ENCODE measurements at places on chromosomes 12 and 14. TPM values are rescaled to one million over a fixed set of nuclear protein-coding genes. Genes with fewer than 3 reads are reported as not detected.
A peak's percentile ranks its signal among the peaks of the same experiment; 100 is the strongest.

Gene LALBA
- not detected for total RNA-seq

Gene DPY19L2
- total RNA-seq: 9.2 TPM

Gene ABHD12B
- total RNA-seq: not detected

Gene UNG
- 79.2 TPM for total RNA-seq

Gene CFAP251
- 3.8 TPM for total RNA-seq

Gene PNP
- 94.9 TPM for total RNA-seq

Gene SUPT16H
- 81.9 TPM for total RNA-seq

Gene RNASE11
- total RNA-seq: not detected

Gene TMEM119
- not detected for total RNA-seq

Gene VRTN
- total RNA-seq: not detected

Gene KIF21A
- 28.7 TPM for total RNA-seq

Gene KRT77
- total RNA-seq: not detected

Gene DDN
- total RNA-seq: 0.12 TPM

Gene AQP5
- total RNA-seq: 51.9 TPM

Gene ASCL4
- not detected for total RNA-seq

Gene PLEKHG7
- total RNA-seq: 2.5 TPM

Gene DHRS2
- total RNA-seq: 3.0 TPM

DNA sequence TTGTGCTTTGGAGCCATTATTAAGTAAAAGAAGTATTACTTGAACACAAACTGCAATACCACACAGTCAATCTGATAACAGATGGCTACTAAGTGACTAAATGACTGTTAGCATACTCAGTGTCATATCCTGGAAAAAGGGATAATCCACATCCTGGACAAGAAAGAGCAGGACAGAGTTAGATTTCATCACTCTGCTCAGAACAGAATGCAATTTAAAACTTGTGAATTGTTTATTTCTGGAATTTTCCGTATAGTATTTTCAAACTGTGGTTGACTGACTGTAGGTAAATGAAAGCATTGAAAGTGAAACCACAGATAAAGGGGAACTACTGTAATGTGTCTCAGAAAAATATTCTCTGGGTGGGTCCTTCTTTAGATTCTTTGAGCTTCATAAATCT lies 458.8 kb downstream of the TMEM117 start:
- no peak for DNase-seq
- no peaks in the 10 kb centered on the region for H3K36me3 ChIP-seq

GRCh38 chr14:49766839-49767238 lies 1.1 kb upstream of the KLHDC2 start:
- H3K36me3 ChIP-seq: peaks cover 44% of the 10 kb centered on the region
- no peaks in the 10 kb centered on the region for H3K27me3 ChIP-seq
- DNase-seq: peak; percentile 3
- H3K27ac ChIP-seq: peak overlapping the region; percentile 78
- H3K4me1 ChIP-seq: peaks cover 28% of the 10 kb centered on the region
- H3K4me3 ChIP-seq: peak overlapping the region; percentile 85

- no peak overlapping the region for H3K27ac ChIP-seq
- no peaks in the 10 kb centered on the region for H3K27me3 ChIP-seq
- H3K36me3 ChIP-seq: no peaks in the 10 kb centered on the region
- H3K4me3 ChIP-seq: no peak overlapping the region
- peaks cover 9% of the 10 kb centered on the region for H3K4me1 ChIP-seq
These were observed 171.7 kb upstream of the RTL1 start for GRCh38 chr14:101075025-101075800.

- no peak for DNase-seq
- no peak overlapping the region for H3K4me3 ChIP-seq
- H3K27me3 ChIP-seq: no peaks in the 10 kb centered on the region
- H3K4me1 ChIP-seq: peaks cover 10% of the 10 kb centered on the region
- H3K36me3 ChIP-seq: no peaks in the 10 kb centered on the region
These were observed 71.2 kb downstream of the CDK17 start for GRCh38 chr12:96329018-96329417.

DNA sequence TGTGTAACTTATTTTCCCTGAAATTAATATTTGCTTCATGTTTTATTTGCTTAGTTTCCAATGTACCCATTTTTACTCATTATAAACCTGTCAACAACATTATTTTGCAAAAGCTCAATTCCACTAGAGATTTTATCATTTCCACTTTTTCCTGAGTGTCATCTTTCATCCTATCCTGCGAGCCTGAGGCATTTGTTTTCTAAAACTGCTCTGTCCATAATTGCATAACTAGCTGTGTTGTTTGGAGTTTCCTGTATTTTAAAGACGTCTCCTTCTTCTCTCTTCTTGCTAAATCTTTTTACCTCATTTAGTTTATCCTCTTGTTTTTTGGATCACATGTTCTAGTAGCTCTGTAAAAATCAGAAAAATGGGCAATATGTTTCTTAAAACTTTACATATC lies 332.7 kb upstream of the NOVA1 start:
- no peaks in the 10 kb centered on the region for H3K36me3 ChIP-seq
- H3K4me1 ChIP-seq: no peaks in the 10 kb centered on the region
- no peaks in the 10 kb centered on the region for H3K27me3 ChIP-seq

GRCh38 chr12:52846356-52846970 lies 2.3 kb downstream of the KRT78 start:
- DNase-seq: no peak
- H3K27me3 ChIP-seq: no peaks in the 10 kb centered on the region
- H3K27ac ChIP-seq: no peak overlapping the region

GRCh38 chr12:70756791-70757190 lies 119.6 kb upstream of the PTPRB start:
- H3K4me1 ChIP-seq: peaks cover 27% of the 10 kb centered on the region
- DNase-seq: no peak
- peak overlapping the region; percentile 49 for H3K4me3 ChIP-seq
- H3K27me3 ChIP-seq: no peaks in the 10 kb centered on the region
- peak overlapping the region; percentile 88 for H3K27ac ChIP-seq
- peaks cover 39% of the 10 kb centered on the region for H3K36me3 ChIP-seq

DNA sequence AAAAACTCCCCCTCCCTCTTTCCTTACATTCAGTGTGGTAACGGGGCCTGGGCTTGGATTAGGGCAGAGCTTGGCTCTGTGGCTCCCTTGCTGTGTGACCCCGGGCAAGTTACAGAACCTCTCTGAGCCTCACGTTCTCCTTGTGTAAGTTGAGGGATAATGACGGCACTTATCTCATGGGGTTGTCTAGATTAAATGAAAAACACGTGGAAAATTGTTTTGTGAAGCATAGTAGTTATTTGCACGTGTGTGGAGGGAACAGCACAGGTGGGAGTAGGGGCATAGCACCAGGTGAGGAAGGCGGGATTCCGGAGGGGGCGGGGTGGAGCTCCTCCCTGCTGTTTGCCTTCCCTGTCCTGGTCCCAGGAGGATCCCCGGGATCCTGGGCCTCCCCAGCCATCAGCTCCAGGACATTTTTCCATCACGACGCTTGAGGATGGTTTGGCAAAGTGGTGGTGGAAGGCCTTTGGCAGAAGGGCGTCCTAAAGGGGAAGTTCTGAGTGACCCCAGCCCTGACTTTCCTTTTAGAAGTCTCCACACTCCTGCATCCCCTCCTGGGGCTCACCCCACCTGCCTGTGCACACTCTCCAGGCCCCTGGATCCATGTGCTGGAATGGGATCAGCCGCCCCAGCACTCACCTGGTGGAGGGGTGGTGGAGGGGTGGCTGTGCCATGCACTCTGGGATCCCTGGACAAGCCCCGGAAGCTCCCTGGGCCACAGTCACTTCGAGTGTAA lies 22.7 kb downstream of the LRTM2 start:
- H3K27ac ChIP-seq: no peak overlapping the region
- H3K4me3 ChIP-seq: no peak overlapping the region
- peaks cover 100% of the 10 kb centered on the region for H3K27me3 ChIP-seq
- no peaks in the 10 kb centered on the region for H3K4me1 ChIP-seq
- H3K36me3 ChIP-seq: no peaks in the 10 kb centered on the region

DNA sequence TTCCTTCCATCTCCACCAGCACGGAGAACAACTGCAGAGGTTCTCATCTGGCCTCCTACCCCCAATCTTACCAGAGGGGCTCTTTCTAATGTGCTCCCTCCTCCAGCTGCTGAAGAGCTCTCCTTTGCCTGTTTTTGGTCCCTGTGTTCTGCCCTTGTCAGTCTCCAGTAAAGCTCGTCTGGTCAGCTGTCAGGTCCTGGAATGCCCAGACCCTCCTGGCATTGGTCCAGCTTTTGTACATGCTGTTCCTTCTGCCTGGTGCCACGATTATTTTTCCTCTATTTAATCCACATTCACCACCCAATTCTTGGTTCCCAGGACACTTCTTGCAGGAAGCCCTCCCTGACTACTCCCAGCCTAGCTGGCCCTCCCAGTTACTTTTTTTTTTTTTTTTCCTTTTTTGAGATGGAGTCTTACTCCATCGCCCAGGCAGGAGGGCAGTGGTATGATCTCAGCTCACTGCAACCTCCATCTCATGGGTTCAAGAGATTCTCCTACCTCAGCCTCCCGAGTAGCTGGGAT lies 6.5 kb downstream of the SLC8B1 start:
- H3K36me3 ChIP-seq: peaks cover 15% of the 10 kb centered on the region
- DNase-seq: no peak
- H3K4me3 ChIP-seq: no peak overlapping the region
- H3K27me3 ChIP-seq: no peaks in the 10 kb centered on the region
- H3K4me1 ChIP-seq: peaks cover 8% of the 10 kb centered on the region
- no peak overlapping the region for H3K27ac ChIP-seq

DNA sequence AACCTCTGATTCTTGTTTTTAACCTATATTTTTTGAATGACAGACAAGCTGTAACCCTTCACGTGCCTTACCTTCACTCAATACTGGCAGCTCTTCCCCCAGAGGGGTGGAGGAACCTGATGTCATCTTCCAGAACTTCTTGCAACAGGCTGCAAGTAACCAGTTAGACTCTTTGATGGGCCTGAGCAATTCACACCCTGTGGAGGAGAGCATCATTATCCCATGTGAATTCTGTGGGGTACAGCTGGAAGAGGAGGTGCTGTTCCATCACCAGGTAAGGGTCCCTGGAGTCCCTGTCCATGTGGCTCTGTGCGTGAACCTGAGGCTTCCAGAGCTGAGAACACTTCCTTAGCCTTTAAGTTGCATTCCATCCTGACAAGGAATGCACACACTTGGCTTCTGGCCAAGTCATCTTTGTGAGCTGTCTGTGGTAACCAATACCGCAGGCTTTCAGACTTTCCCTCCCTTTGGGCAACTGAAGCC lies 22.7 kb downstream of the TRAFD1 start:
- H3K27me3 ChIP-seq: no peaks in the 10 kb centered on the region
- peaks cover 23% of the 10 kb centered on the region for H3K4me1 ChIP-seq
- H3K4me3 ChIP-seq: no peak overlapping the region

- peaks cover 13% of the 10 kb centered on the region for H3K4me1 ChIP-seq
- H3K27me3 ChIP-seq: no peaks in the 10 kb centered on the region
- no peak overlapping the region for H3K27ac ChIP-seq
- H3K36me3 ChIP-seq: no peaks in the 10 kb centered on the region
- H3K4me3 ChIP-seq: no peak overlapping the region
These were observed 31.3 kb downstream of the DERA start for GRCh38 chr12:15942475-15942874.

- peaks cover 36% of the 10 kb centered on the region for H3K4me1 ChIP-seq
- peak overlapping the region; percentile 33 for H3K4me3 ChIP-seq
- no peaks in the 10 kb centered on the region for H3K36me3 ChIP-seq
- peak; percentile 33 for DNase-seq
- H3K27me3 ChIP-seq: no peaks in the 10 kb centered on the region
These were observed 319.9 kb downstream of the KCNC2 start for GRCh38 chr12:74889563-74890236.

DNA sequence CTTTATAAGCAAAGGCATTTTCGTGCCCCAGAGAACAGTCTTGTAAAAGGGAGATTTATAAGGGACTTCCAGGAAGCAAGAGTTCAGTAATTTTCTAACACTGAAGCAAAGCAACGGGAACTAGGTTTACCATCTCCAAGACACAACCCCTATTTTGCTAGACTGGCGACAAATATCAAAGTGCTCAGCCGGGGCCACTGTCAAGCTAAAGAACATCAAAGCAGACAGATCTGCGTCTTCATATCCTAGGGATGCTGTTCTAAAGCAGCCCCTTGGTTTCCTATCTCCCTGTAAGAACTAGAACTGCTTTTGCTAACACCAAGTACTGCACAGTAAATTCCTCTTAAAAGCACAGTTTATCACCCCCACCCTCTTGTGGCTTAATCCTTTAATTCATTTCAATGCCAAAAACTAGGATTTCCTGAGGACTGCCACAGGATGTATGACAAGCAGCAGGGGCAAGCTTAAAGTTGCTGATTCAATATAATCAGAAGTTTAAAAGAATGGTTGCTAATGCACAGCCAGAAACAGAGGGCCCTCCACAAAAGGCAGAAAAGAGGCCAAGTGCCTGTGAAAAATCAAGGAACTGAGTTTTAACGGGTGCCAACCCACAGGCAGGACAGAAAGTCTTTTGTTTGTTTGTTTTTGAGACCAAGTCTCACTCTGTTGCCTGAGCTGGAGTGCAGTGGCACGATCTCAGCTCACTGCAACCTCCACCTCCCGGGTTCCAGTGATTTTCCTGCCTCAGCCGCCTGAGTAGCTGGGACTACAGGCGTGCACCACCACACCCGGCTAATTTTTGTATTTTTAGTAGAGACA lies 44.0 kb upstream of the ISM2 start:
- H3K4me3 ChIP-seq: no peak overlapping the region
- H3K27me3 ChIP-seq: no peaks in the 10 kb centered on the region
- H3K4me1 ChIP-seq: no peaks in the 10 kb centered on the region
- no peak overlapping the region for H3K27ac ChIP-seq

DNA sequence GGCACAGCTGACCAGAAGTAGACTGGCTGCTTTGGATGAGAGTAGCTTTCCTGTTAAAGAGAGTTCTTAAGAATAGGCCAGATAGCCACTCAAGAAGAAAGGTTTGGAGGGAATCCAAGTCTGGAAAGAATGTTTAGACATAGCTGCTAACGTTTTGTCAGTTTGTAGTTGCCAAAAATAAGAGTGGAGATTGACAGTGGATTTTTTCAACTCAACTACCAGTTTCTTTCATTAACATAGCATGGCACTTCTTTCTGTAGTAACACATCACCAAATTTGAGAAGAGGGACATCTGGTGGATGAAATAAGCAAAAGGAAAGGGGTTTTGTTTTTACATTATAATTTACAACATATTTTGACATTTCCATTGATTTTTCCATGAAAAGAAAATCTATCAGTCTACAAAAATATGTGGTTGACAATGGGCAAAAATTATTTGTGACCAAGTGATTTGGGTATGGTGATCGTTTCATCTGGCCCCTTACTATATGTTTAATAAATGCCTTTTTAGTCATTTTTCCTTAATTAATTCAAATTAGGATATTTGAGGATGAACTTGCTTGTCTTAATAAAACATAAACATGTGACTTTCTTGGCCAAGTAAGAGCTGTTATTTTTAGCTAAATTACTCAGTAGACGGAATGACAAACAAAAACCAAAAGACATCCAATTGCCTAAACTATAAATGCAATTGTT lies 71.1 kb downstream of the PTPRR start:
- H3K27me3 ChIP-seq: no peaks in the 10 kb centered on the region
- H3K27ac ChIP-seq: no peak overlapping the region
- H3K4me3 ChIP-seq: no peak overlapping the region

DNA sequence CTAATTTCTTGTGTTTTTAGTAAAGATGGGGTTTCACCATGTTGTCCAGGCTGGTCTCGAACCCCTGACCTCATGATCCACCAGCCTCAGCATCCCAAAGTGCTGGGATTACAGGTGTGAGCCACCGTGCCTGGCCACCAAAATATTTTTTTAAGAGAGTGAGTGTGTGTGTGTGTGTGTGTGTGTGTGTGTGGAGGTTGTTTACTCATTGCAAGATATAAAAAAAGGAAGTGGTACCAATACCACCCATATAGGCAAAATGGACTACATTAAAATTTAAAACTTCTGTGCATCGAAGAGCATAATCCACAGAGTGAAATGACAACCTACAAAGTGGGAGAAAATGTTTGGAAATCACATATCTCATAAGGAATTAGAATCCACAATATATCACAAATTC lies 15.5 kb upstream of the CLEC2A start:
- H3K36me3 ChIP-seq: no peaks in the 10 kb centered on the region
- peaks cover 61% of the 10 kb centered on the region for H3K27me3 ChIP-seq
- H3K4me1 ChIP-seq: no peaks in the 10 kb centered on the region
